NCI-H460 (cell line): ENCODE measurements at places on chromosomes 2 and 18.
A peak's percentile ranks its signal among the peaks of the same experiment; 100 is the strongest.

DNA sequence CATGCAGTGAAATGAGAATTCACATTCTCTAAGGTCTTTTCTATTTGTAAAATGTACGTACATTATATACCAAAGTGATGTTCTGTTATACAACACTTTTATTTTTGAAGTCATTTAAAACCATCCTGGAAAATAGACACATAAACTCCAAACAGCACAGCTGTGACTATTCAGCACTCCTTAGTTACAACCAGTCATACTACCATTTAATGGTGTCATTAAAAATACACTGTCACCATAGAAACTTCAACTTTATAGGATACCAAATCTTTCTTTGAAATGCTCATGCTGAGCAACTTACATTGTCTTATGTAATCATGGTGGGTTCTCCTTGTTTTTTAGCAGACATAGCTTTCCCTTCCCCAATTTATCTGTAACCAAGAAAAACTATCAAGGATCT, 85.3 kb downstream of the METTL4 start:
- no peak for DNase-seq

DNA sequence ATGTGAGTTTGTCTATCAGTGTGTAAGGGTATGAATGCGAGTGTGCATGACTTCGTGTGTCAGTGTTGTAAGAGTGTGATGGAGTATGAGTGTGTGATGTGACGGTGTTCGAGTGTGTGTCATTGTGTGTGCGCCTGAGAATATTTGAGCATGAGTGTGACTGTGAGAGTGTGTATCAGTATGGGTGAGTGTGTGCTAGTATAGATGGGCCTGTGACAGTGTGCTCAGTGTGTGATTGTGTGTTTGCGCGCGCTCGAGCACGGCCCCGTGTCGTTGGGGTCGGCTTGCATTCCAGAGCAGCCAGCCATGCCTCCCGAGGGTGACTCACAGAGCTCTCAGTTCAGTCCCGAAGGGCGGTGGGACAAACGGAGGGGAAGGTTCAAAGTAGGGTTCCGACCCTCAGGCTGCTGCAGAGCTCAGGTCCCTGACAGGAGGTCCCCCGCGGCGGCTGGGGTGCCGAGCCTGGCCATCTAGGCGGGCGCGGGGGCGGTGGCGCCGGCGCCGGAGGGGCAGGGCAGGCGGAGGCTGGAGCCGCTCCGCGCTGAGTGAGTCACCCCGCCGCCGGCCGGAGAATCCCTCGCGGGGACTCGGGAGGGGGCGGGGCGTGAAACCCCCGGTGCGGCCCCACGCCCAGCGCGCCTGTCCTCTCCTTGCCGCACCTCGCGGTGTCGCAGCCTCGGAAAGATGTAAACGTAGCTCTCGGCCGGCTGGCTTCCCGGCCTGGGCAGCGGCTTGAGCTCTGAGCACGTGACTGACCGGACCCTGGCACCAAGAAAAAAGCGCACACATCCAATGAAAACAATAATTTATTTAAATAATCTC, 3.8 kb downstream of the DLX2 start:
- DNase-seq = peak; percentile 80

- DNase-seq = no peak
Observed at GRCh38 chr2:102025016-102025501, 33.3 kb downstream of the IL1R2 start.

- no peak for DNase-seq
Observed at GRCh38 chr2:32951672-32952071, 4.9 kb downstream of the LTBP1 start.

GRCh38 chr2:71513096-71513495, 59.7 kb downstream of the DYSF start:
- DNase-seq = no peak

- no peak for DNase-seq
Observed at GRCh38 chr2:49225126-49225525, 70.8 kb upstream of the FSHR start.

- no peak for DNase-seq
Observed at GRCh38 chr2:181367411-181367810, 89.8 kb upstream of the ITGA4 start.

GRCh38 chr2:33488715-33489540, 12.5 kb downstream of the RASGRP3 start:
- no peak for DNase-seq

DNA sequence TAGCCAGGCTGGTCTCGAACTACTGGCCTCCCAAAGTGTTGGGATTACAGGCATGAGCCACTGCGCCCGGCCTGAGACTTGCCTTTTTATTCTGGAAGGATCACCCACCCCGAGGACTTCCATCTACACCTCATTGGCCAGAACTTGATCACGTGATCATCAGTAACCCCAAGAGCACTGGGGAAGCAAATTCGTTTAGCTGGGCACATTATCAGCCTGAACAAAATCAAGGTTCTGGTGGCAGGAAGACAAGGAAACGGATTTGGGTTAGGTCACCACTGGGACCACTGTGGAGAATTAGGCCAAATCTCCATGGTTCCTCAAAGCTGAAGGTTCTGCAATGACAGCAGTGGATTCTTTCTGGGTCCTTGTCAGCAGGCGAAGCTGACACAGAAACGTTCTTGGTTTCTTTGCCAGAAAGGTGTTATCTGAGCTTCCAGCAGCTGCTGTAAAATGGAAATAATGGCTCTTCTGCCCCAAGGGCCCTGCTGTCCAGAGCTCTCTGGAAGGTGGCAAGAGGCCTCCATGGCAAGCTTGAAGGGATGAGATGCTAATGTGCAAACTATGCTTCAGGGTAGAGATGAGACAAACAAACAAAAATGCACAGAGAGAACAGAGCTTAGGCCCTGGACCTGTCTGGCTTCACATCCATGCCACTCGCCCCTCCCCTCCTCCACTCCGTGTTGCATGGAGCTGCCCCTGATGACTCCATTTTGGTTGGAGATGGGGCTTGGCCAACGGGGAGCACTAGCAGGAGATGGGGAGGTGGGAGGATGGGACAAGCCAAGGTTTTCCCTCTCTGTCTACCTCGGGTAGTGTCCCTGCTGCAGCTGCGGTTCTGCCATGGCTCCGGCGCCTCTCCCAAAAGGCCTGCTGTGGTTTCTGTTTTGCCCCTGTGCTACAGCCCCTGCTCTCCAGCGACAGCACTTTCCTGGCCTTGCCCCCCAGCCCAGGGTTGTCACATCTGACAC, 28.4 kb downstream of the TMEM177 start:
- DNase-seq = no peak

DNA sequence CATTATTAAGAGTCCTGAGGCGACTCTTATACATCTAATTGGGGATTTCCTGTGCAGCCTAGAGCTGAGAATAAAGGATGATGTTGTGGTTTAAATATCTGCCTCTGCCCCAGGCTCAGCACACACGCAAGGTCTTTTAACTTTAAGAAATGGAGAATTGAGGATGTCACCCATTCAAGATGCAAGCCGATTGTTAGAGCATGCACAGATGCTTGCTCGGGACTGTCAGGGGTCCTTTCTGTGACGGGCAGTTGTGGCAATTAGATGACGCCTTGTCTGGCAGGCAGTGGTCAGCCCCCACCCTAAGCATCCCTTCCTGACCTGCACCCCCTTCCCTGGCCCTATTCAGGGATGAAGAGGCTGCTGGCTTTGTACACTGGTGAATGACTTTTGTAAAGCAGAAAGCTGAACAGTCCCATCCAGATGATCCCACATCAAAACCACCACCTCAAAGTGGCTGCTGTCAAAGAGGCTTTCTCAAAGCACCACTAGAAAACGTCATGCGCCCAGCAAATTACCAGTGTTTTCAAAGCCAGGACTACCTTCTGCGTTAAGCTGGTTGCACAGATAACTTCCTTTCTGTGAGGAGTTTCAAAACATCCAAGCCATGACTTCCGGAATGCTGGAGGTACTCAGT, 23.7 kb downstream of the FAM178B start:
- DNase-seq = no peak

GRCh38 chr2:173764094-173764493, 201.1 kb downstream of the SP3 start:
- no peak for DNase-seq
